Effector CD4-positive, alpha-beta T cell (primary cell): ENCODE measurements at places on chromosomes 6 and 20.

DNA sequence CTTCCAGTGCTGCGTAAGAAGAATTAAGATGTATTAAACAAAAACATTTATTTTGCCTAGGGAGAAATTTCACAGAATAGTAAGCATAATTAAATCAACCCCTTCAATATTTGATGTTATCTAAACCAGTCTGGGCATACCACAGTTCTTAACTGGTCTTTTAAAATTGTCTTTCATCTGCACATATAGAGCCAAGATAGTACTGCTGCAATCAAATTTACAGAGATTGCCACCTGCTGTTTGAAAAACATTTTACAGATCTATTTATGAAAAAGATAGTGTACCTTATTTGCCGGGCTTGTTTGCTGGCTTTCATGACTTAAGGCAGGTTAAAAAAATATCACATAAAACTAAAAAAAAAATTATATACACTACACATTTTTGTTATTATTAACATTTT is 323.2 kb downstream of the ADGRB3 start:
- DNase-seq, result no peak

DNA sequence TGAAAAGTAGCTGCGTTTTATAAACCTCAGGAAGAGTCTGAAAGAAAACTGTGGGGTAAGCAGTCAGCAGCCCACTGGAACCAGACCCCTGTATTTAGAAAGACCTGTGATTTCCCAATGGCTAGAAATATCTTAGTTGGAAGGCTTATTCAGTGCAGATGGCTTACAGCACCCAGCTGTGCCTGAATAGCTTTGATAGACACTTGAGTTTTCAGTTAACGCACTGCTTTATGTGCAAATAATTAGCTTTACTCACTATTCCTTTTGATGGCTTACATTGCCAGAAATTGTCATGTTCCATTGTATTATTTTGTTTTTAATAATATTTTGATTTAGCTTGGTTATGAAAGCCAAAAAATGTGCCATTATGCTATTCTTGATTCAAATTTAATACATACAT is 465.3 kb upstream of the SYNCRIP start:
- no peak for DNase-seq

GRCh38 chr6:21157186-21157929 is 436.2 kb upstream of the SOX4 start:
- no peak for DNase-seq

GRCh38 chr6:157304899-157305663 is 18.2 kb downstream of the TMEM242 start:
- no peak for DNase-seq

- DNase-seq, result no peak
Observed at GRCh38 chr6:151075527-151075926, 164.2 kb upstream of the AKAP12 start.

GRCh38 chr6:126167726-126168125 is 172.2 kb upstream of the CENPW start:
- no peak for DNase-seq

DNA sequence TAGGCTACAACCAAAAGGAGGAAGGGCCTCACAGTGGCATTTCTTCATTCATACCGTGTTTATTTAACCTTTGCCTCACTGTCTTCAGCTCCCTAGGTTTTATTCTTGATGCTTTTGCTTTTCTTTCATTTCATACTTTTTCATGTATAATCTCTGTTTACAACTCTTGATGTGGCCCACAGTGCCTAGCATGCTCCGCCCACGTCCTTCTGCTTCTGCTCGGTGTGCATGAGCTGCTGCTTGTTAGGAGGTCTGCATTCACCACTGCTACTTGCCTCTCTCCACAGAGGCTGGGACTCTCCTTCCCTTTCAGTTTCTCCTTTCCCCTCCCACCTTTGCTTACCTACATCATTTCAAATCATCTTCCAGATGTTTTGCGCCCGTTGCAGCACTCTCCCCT is 147.6 kb downstream of the EYA4 start:
- DNase-seq, result no peak

- DNase-seq, result no peak
Observed at GRCh38 chr6:150541576-150541975, 58.1 kb upstream of the PLEKHG1 start.

DNA sequence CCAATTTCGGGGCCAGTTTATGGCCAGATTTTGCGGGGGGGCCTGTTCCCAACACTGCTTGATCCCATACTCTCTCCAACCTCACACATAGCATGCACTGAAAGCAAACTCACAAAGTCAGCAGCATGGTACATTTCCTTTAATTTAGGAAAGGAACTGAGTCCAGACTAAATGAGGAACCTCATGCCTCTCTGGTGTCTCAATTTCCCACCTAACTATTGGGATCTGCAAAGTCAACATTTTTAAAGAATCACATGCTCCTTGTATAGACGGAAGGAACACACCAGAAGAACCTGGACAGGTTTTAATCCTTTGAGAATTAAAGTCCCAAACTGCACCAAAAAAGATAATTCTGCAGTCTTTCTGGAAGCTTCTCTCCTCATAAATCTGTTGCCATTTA is 33.3 kb downstream of the FAM50B start:
- DNase-seq, result no peak

DNA sequence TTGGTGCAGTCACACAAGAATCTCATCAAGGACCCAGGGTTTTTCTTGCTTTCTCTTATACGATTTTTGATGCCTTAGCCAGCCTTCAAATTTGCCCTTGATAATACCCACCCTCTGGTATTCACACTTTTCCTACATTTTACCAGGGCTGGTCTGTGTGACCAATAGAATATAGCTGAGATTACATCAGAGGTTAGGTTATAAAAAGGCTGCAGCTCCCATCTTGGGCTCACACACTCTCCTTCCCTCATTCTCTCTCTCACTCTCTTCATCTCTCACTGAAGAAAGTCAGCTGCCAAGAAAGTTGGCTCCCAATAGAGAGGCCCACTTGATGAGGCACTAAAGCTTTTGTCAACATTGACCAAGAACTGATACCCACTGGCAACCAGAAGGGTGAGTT is 4.1 kb upstream of the PNPLA1 start:
- DNase-seq, result no peak

GRCh38 chr6:165597821-165598220 is 65.2 kb downstream of the PDE10A start:
- DNase-seq, result no peak

DNA sequence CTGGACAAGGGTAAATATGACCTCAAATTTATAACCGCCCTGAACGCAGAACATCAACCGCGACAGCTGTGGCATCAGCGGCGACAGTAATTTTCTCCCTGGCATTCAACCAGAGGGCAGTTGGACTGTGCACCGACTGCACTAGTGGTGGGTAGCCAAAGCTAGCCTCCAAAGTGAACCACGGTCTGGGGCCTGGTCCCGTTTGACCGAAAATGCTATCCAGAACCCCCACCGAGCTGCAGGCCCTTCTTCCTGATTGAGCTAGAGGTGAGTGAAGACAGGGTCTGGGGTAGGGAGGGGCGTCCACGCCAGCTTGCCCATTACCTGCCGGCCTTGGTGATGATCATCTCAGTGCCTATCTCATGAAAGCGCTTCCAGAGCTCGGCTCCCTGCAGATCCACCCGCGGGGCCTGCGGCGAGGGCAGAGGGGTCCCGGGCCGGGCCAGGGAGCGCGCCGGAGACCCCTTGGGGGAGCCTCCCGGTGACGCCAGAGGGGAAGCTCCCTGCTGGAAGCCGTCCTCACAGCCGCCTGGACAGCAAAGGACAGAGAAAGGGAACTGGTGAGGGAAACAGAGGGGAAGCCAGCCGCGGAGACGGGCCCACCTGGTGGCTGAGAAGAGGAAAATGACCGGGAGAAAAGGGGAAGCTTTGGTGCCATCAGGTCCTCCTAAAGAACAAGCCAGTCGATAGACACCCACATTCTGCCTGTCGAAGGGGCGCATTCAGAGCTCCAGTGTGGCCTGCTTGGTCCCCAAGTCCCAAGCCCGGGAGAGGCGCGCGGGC is 2.0 kb downstream of the TBX18 start:
- no peak for DNase-seq

DNA sequence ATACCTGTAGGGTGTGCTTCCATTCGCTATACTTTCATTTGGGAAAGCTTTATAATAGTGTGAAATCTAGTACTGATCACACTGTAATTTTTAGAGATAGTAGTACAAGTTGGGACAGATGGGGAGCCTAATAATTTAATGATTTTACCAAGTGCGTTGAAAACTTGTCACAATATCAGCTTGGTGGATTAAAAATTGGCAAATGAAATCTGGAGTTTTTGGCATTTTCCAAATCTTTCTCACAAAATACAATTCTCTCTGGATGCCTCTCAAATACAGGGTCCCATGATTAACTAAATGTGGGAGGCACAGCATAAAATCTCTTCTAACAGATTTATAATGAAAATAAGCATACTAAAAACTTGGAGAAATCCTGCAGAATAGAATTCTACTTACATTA is 96.4 kb downstream of the PLCB4 start:
- no peak for DNase-seq

- no peak for DNase-seq
Observed at GRCh38 chr6:118748311-118749062, 97.1 kb upstream of the CEP85L start.

- no peak for DNase-seq
Observed at GRCh38 chr20:24462460-24463010, 6.9 kb upstream of the SYNDIG1 start.

DNA sequence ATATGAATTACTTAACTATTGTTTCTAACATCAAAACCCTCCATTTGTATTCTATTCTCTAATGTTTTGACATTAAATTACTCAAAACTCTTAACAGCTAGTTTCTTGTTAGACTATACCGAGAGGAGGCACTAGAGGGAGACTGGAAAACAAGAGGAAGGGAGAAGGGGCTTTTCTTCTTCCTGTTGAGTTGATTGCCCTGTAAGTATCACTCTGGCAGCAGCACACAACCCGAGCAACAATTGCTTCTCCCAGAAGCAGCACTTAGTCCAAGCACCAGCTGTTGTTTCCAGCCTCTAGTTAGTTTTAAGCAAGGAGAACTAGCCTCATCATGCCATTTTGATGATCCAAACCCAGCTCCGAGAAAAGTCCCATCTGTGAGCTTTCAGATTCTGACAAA is 603.8 kb downstream of the PRKN start:
- no peak for DNase-seq

DNA sequence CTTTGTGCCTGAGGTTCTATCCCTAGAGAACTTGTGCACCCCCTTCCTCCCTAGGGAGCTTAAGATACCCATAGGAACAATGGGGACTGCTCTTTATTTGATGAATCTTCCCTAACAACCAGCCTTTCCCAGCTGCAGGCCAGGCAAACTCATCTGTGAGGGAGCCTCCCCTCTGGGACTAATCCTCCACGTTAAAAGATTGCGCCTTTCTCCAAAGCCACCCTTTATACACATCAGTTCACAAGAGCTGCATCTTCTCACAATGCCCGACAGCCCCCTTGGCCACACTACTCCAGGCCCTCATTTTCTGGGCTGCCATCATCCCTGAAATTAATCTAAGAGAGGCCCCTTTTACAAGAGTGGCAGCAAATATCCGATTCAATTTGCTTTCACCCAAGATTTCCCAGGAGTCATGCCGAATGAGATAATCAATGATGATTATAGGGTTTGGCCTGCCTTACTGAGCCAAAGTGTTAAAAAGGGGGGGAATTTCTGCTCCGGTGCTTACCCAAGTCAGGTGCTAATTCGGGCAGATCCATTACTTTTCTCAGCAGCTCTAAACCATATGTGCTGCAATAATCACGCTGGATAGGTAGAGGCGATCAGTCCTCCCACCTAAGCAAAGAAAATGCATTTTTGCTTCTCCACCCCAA is 336.5 kb downstream of the KIF16B start:
- DNase-seq, result no peak

- DNase-seq, result no peak
Observed at GRCh38 chr6:167140589-167141474, 16.9 kb downstream of the GPR31 start.

- no peak for DNase-seq
Observed at GRCh38 chr6:137013738-137014602, 30.8 kb downstream of the IL20RA start.

- DNase-seq, result no peak
Observed at GRCh38 chr6:122792766-122793165, 3.7 kb downstream of the SMPDL3A start.

GRCh38 chr6:134472046-134472445 is 154.1 kb upstream of the SGK1 start:
- DNase-seq, result no peak

GRCh38 chr6:56899311-56899710 is 55.6 kb upstream of the BEND6 start:
- DNase-seq, result no peak

DNA sequence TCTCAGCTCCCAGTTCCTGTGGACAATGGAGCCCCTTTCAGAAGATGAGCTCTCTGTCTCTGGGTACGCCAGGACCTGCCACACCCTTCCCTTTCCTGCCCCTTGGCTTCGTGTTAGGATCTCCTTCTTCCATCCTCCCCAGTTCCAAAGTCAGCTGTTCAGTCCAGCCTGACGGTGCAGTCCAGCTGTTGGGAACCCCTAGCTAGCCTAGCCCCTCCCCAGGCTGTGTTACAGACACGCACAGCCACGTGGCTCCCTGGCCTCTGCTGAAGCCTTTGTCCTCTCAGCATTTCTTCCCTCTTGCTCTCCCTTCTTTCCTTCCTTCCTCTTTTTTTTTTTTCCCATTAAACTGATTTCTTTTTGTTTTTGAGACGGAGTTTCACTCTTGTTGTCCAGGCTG is 12.4 kb upstream of the TFAP2C start:
- no peak for DNase-seq

- DNase-seq, result no peak
Observed at GRCh38 chr6:136529710-136530109, 20.5 kb downstream of the MAP7 start.

- DNase-seq, result no peak
Observed at GRCh38 chr6:95784869-95785268, 207.5 kb downstream of the MANEA start.

DNA sequence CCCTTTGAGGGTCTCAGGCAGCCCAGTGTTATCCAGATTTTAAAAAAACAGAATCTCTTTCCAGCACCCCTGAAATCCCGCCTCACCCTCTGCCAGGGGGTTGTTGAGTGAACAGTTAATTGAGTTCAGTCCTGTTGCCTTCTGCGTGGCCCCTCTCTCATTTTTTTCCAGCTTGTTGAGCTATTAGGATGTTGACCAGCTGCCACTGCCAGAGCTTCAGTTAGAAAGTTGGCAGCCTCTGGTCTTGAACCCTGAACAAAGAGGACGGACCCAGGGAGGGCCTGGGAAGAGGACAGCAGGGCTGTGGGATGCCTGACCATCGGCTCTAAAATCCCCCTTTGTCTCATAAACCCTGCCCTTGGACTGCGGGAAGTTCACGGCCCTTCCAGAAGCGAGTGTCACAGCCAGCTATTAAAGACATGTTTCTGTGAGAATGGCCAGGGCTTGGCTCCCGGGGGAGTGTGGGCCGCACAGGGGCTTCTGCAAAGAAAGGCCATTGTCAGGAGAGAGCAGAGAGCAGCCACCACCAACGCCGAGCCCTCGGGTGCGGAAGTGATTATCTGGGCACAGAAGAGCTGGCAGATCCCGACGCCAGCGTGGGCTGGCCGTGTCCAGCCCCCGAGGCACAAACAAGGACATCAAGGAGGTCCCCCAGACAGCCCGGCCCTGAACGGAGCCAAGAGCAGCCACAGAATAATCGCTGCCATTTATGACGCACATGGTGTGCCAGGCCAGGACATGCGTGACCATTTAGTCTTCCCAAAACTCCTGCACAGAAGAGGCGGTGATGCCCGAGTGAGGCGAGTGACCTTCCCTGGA is 189.0 kb downstream of the ANKRD60 start:
- no peak for DNase-seq
